ENCODE measurements at places on chromosomes 13 and 19.

GRCh38 chr19:45497791-45498190, 452 bp upstream of the PPM1N start:
- DNase-seq = peak; percentile 57

GRCh38 chr13:72530471-72530870, 197.0 kb downstream of the MZT1 start:
- DNase-seq = no peak

DNA sequence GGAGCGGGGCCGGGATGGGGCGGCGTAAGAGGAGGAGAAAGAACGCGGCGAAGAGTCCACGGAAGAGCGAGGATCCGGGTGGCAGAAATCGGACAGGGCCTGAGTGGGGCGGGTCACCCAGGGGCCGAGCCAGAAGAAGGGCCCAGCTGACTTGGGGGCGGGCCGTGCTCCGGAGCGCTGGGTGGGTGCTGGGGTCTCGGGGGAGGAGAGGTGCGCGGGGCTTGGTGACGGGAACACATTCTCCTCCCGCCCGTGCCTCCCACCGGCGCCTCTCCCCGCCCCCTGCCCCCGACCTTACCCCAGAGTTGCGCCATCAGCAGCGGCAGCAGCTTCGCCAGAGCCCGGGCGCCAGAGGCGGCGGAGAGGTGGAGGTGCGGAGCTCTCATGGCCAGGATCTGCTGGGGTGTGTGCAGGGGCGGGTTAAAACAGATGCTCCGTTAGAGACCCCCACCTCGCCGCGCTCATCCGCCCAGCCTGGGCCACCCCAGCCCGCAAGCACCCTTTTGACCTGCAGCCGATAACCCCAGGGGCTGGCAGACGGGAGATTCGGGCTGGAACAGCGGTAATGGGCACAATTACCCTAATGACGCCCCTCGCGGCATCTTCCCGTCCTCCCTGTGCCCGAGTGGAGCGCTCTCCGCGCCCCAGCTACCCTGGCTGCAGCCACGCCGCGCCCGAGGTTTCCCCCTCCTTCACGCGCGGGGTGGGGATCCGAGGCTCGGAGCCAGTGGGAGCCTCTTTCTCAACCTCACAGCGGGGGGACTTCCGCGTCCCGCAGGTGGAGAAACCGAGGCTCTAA, 565 bp downstream of the KLK10 start:
- DNase-seq = peak; percentile 59

DNA sequence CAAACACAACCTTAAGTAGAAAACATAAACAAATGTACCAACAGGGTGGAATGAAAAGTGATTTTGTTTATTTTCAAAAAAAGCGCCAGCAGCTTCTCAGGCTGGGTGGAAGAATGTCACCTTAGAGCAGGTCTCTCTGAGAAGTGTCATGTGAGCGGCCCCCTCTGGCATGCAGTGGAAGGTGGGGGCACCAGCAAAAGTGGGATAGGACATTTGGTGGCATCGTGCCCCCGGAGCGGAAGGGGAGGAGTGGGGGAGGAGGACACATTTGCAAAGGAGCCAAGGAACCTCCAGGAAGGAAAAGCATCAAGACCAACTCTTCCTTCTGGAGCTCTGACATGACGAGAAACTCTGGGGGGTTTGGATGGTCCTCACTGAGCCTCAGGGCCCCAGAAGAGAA, 635.3 kb downstream of the UQCRFS1 start:
- DNase-seq = no peak

- DNase-seq = no peak
Measured at GRCh38 chr19:32421589-32422361, 16.2 kb downstream of the DPY19L3 start.

DNA sequence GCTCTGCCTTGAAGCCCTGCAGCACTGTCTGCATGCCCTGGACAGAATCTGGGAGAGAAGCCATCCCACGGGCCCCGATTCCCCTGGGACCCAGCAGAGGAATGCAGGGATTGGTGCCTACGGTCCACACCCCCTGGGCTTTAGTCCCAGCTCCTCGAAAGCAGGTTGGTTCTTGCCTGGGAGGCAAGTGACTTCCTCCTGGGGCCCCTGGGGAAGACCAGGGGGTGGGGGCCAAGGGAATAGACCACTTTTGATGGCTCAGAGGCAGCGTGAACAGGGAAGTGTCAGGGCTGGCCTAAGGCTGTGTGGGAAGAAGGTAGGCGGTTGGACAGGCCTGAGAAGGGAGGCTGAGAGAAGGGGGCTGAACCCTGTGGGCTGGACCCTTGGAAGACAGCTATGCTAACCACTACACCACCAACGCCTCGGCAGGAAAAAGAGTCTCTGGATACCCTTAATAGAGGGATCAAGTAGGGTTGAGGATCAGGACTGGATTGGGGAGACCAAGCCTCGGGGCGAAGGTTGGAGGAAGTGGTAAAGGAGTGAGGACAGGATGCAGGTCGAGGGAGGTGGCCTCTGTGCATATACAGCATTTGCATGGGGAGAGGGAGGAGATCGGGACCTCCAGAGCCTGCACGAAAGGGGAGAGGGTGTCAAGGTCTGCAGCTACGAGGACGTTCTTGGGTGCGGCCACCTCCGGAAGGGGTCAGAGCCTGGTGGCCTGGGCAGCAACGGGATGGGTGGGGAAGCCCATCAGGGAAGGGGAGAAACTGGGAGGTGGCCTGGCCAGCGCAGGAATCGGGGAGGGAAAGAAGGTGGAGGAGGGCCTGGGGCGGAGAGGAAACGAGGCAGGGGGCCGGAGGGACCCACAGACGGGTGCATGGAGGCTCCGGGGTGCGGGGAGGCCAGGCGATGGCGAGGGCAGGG, 709 bp downstream of the DPP9 start:
- no peak for DNase-seq

DNA sequence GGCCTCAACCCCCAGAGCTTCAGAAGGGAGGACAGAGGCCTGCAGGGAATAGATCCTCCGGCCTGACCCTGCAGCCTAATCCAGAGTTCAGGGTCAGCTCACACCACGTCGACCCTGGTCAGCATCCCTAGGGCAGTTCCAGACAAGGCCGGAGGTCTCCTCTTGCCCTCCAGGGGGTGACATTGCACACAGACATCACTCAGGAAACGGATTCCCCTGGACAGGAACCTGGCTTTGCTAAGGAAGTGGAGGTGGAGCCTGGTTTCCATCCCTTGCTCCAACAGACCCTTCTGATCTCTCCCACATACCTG, 969 bp upstream of the CEACAM5 start:
- no peak for DNase-seq

DNA sequence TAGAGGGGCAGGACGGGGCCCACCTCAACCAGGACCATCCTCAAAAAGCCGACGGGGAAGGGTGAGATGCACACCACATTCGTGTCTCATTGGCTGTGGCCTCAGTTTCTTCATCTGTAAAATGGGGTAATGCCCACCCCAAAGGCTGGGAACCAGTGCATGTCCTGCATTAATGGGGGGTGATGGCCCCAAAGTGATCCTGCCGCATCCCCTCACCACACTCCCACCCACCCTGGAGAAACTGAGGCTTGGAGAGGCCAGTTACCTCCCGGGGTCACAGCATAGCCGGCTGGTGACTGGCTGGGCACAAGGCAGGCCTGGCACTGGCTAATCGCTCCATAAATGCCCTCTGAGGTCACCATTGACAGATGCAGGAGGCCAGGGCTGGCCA, 640 bp upstream of the MIDN start:
- no peak for DNase-seq

GRCh38 chr13:31797154-31797775, 57.9 kb downstream of the RXFP2 start:
- DNase-seq = no peak
